ENCODE measurements at places on chromosomes 3 and 15.

DNA sequence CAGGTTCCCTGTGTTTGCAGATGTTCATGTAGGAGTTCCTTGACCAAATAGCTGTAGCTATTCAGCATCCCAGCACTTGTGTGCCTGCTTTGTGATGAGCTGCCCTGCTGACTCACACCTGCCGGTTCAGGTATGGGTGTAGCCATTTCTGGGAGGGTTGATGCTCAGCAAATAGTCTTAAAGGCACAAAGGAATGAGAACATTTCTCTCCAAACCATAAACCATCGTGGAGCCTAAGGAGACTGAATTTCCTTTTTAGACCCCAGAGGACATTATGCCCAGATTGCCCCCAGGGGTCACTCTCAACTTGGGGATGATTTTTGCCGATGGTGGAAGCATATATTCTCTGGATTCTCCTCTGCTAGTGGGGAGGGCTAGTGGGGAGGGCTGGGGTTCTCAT, 80.6 kb downstream of the ADAMTSL3 start:
- DNase-seq: no peak

GRCh38 chr3:52176951-52177700, 20.8 kb upstream of the ALAS1 start:
- DNase-seq: no peak

DNA sequence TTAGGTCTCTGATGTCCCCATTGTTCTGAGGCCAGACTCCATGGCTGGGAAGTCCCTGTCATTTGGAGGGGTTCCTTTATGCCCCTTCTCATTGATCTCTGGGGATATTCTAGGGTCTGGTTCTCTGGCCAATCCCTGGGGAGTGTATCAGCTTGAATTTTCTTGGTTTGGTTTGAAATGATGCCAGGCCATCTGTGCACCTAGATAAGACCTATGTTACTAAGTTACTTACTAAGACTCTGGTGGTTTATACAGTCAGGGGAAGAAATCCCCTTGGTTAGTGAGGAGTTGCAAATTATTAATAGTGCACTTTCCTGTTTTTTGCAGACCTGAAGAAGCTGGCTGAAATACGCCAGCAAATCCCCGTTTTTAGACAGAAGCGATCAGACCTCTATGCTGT, 20.3 kb downstream of the NIT2 start:
- DNase-seq: no peak

DNA sequence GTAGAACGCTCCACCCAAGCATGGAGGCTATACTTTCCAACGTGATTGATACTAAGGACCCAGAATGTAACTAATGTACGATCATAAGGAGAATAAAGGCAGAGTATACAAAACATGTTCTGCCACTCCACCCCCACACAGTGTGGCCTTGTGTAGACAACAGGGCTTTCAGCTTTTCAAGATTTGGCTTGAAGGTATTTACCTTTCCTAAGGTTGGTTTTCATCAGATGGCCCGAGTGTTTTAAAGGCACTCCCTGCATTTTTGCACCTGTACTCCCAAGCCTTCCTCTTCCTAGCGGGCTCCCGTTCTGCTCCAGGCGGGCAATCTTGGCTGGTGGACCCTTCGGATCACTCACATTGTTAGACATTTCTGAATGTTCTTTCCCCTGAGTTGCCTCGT, 4.6 kb downstream of the SATB1 start:
- no peak for DNase-seq

GRCh38 chr3:36172699-36173098, 207.6 kb upstream of the STAC start:
- no peak for DNase-seq

All from posterior cingulate gyrus (tissue), 11 donors.